CD4-positive, alpha-beta T cell treated with Interleukin-17A for 1 hour (primary cell): ENCODE measurements at places on chromosomes 5 and 9.
A peak's percentile ranks its signal among the peaks of the same experiment; 100 is the strongest.

DNA sequence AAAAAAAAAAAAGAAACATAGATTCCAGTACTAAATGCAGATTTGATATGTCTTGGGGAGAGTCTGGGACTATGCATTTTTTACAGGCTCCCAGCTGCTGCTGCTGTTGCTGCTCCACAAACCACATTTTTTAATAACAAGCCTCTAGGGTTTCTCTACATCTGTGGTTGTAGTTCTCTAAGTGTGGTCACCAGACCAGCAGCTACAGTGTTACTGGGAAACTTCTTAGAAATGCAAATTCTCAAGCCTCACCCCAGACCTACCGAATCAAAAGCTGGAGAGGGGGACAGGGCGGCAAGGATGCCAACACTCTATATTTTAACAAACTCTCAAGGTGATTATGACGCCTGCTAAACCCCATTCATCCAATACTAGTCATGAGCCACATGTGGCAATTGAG lies 293.4 kb upstream of the PTGER4 start:
- peak; percentile 67 for DNase-seq

GRCh38 chr5:19044931-19045695 lies 942.9 kb downstream of the CDH18 start:
- DNase-seq: no peak

GRCh38 chr9:115133649-115134048 lies 15.7 kb upstream of the TNC start:
- DNase-seq: no peak

- no peak for DNase-seq
Measured at GRCh38 chr5:57315941-57316340, 142.1 kb downstream of the GPBP1 start.

DNA sequence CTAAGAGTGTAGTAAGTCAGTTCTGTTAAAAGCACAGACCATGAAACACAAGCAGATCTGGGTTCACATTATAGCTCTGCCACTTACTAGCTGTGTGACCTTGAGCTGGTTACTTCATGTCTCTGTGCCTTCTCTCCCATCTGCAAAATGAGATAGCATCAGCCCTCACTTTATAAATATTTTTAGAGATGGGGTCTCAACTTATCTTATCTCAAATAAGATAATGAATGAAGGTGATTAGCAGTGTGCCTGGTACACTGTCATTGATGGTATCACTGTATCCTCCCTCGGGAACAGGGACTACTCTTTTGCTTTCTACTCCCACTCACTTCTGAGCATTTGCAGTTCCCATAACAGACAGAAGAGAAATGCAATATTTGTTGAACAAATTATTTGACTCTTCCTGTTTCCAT lies 52.4 kb downstream of the GALNT10 start:
- DNase-seq: no peak

- DNase-seq: peak; percentile 77
Measured at GRCh38 chr5:59099270-59099994, 516.6 kb downstream of the RAB3C start.

GRCh38 chr5:3593771-3594509 lies 1.7 kb upstream of the IRX1 start:
- no peak for DNase-seq

DNA sequence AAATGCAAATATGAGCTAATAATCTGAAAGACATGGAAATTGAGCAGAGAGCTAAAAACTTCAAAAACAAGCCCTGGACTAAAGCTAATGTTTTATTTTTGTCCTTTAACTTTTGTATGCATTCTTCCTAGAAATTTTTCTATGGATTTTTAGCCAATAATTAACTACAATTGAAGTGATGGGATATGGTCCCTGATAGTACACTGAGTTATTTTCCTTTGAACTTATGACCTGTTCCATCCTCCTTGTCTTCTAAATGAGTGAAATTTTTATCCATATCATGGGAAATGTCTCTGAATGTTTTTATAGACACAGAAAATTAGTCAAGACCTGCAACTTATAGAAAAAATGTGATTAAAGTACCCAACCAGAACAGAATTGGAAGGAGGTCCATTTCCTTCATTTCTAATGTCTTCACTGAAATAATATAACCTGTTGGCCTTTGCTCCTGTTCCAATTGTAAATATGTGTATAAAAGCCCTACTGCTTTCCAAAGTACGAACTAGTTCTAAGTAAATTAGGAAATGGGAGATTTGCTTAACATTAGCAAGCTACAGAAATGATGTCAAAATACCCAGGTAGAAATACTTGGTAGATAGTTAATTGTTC lies 11.3 kb upstream of the ERAP2 start:
- no peak for DNase-seq
